Stimulated activated CD8-positive, alpha-beta memory T cell treated with anti-CD3 and anti-CD28 coated beads, Interleukin-15, amount 100 ng/mL, for 24 hours (primary cell): ENCODE measurements at places on chromosomes 1 and 21.

DNA sequence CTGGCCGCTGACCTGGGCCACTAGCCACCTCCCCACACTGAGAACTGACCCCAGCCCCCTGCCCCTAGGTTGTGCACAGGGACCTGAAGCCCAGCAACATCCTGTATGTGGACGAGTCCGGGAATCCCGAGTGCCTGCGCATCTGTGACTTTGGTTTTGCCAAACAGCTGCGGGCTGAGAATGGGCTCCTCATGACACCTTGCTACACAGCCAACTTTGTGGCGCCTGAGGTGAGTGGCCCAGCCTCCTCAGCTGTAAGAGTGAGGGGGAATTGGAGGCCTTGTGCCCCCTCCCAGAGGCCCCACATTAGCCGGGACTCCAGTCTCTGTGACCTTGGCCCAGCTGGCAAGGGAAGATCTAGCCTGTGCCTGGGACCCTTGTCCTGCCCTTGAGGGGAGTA is 41.8 kb downstream of the RPS6KA1 start:
- DNase-seq = no peak

- DNase-seq = no peak
These were observed 73.7 kb downstream of the DDR2 start for GRCh38 chr1:162706003-162706402.

GRCh38 chr1:184567637-184568036 is 180.8 kb downstream of the C1orf21 start:
- no peak for DNase-seq

GRCh38 chr1:186828611-186829454 is at the start of gene PLA2G4A:
Gene PLA2G4A (plus strand): TSS chr1:186828949. CDS start chr1:186854355, 25,406 bp downstream.
- DNase-seq = no peak

DNA sequence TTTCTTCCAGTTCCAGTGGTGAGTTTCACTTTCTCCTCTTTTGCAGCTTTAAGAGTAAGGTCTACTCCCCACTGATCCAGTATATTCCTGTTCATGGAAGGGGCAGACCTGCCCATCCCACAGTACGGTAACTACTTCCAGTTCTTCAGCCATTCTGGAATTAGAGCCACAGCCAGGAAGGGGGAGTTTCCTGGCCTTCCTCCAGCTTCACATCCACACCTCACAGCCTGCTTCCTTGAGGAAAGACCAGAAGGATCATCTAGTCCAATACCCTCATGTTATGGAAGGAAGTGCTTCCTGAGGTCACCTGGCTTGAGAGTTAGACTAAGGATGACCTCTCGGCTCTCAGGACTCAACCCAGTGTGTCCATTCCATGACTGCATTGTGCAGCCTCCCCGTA is 597.8 kb downstream of the KIF26B start:
- no peak for DNase-seq

DNA sequence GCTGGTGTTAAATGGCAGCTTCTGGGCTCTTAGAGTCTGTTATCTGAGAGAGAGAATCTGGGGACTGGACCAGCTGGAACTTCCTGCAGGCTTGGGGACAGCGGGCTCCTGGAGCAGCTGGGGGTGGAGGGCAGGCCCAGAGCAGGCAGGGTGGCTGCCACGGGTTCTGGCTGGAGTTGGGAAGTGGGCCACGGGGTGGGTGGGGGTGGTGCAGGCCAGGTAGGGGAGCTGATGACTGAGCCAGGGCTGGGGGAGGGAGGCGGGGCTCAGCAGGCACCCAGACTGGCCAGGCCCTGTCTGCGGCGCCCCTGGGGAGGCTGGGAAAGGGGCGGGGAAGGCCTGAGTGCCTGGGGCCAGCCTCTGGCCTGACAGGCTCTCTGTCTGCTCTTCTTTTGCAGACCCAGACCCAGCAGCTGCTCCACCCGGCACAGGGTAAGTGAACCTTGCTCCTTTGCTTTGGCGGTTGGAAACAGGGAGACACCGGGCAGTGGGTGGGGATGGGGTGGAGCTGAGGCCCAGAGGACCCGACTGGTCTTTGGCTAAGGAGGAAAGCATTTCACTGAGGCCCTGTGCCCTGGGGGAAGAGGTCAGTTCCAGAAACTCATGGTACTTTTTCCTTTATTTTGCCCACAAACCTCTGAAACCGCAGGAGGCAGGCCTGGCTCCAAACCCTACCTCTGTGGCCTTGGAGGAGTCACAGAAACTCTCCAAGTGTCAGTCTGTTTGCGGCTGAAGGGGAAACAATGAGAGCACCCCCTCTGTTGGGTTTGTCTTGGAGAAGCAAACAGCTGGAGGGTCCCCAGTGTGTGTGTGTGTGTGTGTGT is 48.8 kb downstream of the ARHGEF10L start:
- no peak for DNase-seq

- no peak for DNase-seq
These were observed 83.2 kb upstream of the DNAH14 start for GRCh38 chr1:224846119-224846907.

GRCh38 chr1:220149742-220150141 is 55.8 kb downstream of the IARS2 start:
- no peak for DNase-seq

- DNase-seq = no peak
These were observed 12.0 kb upstream of the TARBP1 start for GRCh38 chr1:234490793-234491479.

DNA sequence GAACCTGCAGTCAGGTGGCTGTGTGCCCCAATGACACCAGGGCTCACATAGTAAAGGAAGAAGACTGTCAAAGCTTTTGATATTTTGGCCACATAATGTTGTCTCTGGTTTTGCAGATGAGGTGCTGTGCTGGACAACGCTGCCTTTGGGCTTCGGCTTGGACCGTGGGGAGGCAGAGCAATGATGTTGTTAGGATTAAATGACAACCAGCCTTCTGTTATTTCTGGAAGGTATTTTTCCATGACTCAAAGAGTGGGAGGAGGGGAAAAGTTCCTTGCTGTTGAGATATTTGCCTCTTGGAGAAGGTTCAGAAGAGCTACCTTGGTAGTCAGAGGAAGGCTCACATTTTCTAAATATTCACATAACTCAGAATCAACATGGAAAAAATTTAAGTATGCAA is 187.3 kb upstream of the GALNT2 start:
- DNase-seq = no peak

GRCh38 chr1:246724731-246725095 is 504 bp downstream of the SCCPDH start:
- no peak for DNase-seq

DNA sequence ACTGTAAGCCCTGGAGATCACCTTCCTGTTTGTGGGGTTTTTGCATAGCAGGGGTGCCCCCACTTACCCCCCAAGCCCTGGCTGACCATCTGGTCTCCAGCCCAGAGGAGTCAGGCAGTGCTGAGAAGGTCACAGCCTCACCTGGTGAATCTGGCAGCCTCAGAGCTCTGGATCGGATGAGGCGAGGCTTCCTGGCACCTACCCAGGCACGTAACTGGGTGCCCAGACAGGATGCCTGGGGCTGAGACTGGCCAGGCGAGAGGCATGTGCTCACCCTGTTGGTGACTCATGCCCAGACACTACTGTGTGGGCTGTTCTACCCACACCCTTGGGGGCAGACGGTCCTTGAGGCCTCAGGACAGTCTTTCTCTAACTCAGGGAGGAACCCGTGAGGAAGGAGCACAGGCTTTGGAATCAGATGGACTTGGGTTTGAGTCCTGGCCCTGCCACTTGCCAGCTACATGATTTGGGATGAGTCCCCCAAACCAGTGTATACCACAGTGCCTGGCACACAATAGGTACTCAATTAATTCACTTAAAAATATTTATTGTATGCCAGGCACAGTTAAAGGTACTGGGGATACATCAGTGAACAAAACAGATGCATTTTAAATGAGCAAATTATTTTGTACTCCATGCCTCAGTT is 15.1 kb upstream of the PADI3 start:
- DNase-seq = no peak

DNA sequence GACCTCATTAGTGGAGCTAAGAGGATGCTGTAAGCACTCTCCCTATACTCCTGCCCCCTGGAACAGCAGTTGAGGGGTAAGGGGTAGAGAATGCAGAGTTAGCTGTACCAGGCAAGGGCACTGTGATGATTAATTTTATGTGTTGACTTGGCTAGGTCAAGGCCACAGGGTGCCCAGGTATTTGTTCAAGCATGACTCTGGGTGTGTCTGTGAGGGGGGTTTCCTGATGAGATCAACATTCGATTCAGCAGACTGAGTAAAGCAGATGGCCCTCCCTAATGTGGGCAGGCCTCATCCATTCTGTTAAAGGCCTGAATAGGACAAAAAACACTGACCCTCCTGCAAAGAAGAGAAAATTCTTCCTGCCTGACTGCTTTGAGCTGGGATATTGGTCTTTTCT is 110.8 kb downstream of the KCND3 start:
- DNase-seq = no peak

DNA sequence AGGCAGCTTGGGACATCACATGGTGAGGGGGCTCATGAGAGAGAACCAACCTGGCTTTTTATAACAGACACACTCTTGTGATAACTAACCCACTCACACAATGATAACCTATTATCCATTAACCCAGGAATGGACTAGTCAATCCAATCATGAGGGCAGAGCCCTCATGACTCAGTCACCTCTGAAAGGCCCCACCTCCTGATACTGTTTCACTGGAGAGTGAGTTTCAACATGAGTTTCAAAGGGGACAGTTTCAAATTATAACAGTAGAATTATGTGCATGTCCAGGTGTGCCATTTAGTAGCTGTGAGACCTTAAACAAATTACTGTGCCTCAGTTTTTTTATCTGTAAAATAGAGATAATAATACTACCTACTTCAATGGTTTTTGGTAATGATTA is 47.6 kb upstream of the PPP2R5A start:
- no peak for DNase-seq

DNA sequence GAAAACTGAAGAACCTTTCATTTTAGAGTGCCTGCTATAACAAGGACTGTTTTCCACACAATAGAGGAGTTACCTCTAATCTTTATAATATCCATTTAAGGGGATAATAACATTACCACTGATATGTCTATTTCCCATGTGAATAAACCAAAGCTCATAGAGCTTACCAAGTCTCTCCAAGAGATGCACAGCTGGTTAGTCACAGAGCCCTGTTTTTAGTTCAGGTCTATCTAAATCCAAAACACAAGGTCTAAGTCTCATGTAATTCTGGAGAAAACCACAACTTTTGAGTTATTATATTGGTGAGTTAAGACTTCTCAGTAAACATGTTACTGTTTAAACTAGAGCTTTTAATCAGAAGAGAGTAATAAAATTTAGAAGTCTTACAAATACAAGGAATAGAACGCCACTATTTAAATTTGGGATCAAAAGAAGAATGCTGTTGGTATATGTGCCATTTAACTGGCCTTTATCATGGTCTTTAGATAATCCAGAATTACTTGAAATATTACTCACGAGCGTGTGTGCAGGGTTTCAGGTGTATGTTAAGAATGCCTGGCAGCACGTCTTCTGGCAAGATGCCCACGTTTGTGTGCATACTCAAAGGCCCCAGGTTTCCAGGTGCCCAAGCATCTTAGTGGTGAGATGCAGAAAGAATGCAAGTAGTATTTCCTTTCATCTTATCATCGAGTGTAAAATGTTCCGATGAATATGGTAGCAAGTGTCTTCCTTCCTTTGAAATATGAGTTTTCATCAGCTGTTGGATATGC is 190.6 kb downstream of the FMN2 start:
- DNase-seq = no peak

DNA sequence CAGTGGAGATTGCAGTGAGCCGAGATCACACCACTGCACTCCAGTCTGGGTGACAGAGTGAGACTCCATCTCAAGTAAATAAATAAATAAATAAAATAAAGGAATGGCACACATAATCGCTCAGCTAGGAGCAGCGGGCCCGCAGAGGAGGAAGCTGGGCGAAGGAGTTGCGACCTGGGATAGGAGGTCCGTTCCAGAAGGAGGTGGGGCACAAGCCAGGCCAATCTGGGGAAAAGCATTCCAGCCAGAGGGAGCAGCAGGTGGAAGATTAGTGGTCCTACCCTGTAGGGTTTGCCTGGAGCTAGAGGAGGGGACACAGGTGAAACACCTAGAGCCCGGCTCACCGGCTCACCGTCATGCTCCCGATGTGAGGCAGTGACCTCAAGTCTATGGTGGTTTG is 40.3 kb upstream of the CASZ1 start:
- DNase-seq = no peak

- DNase-seq = no peak
These were observed 7.0 kb downstream of the COLGALT2 start for GRCh38 chr1:184030433-184031091.

DNA sequence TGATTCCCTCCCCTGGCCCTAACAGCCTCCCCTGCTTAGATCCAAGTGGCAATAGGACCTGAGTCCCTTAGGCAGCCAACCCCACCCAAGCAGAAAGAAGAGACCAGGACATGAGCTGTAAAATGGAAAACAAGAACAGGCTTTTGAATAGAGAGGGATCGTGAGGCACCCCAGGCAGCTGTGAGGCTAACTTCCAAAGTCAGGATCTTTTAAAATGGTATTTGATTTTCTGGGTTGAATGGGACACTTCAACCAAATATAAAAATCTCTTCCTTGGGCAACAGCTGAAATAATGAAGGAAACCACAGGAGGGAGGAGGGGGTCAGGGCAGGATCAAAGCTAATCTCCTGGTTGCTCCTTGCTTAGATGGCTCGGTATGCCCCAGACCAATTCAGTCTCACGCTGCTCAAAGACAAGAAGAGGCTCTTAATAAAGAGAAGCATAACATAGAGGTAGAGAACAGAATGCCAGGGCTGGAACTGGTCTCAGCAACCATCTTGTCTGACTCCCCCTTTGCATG is 28.6 kb upstream of the AVPR1B start:
- DNase-seq = no peak

GRCh38 chr1:96464522-96464921 is 257.1 kb upstream of the PTBP2 start:
- no peak for DNase-seq

DNA sequence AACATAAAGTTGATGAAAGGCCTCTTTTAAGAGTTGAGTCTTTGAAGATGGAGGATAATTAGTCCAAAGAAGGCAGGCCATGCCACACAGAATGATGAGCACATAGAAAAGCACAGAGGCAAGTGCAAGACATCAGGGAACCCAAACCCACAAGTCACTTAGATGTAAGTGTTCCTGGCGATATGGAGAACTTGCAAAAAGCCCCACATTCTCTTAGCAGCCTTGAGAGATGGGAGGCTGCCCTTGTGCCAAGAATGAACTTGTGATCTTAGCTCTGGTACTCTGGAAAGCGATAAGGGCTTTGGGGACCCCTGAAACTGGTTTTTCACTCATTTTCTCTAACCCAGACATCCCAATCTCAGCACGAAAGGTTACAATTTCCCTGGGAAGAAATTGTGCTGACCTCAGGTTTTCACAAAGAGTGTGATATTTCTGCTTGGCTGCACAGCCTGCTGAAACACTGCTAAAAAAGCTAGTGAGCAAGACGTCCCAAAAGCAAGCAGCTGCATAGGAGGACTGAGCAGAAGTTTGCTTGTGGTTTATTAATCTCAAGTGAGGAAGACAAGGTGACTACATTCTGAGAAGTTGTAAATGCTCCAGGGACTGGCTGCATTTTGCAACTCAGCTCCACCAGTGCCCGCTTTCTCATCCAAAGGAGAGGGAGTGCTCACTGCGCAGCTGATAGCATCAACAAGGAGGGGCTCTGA is 496.9 kb upstream of the CAMK1G start:
- DNase-seq = no peak
